ENCODE measurements at places on chromosomes 7 and 10.

- no peak for DNase-seq
These were observed 95.8 kb upstream of the SH2B2 start for GRCh38 chr7:102190776-102191350.

DNA sequence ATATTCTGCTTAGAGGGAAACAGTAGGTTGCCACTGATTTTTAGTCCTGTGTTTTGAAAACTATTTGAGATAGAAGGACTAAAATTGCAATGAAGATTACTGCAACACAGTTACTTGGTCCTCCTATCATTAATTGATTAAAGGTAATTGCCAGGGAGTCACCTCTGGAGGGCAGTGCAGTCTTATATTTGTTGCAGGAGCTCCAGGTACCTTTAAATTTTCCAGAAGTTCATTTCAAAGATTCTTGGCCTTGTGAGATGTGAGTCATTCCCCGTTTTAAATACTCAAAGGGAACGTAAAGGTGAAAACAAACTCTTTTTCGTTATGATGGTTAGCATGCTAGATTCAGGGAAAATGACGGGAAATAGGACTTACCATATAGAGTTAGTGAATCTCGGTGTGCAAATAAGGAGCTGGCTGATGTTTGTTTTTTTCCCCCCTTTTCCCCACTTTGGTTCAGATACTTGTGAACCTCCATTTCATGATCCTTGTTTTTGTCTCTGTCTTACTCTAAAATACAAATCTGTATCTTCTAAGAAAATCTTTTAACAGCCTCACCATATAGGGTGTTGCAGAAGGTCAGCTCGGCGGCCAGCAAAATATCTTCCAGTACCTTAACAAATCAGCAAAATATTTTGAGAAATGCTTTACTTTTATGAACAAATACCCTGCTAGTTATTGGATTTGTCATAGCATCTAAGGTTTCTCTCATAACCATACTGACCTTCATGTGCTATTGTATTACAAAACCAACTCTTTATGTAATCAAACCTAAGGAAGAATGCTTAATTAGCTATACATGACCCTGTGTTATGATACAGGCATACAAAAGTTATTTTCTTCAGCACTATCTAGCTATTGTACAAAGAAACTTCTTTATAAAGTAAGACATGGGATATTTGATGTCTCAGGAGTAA lies 143.0 kb upstream of the HDAC9 start:
- DNase-seq = no peak

GRCh38 chr7:42226354-42226941 lies 10.6 kb downstream of the GLI3 start:
- no peak for DNase-seq

DNA sequence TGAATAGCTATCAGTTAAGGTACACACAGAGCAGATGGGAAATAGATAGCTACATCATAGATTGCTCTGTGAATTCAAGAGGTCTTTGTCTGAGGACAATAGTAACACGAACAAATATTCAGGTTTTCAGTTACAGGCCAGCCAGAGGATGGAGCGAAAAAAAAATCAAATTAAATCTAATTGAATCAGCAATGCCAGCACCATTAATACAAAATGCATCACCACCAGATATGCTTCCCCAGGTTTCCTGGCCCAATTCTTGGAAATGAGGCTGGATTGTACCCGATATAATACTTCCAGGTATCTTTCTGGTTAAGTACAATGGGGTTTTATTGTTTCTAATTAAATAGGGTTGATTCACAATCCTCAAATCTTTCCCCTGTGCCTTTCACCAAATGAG lies 975.8 kb upstream of the AUTS2 start:
- DNase-seq = no peak

- no peak for DNase-seq
These were observed 90.8 kb downstream of the MCU start for GRCh38 chr10:72782649-72783330.

DNA sequence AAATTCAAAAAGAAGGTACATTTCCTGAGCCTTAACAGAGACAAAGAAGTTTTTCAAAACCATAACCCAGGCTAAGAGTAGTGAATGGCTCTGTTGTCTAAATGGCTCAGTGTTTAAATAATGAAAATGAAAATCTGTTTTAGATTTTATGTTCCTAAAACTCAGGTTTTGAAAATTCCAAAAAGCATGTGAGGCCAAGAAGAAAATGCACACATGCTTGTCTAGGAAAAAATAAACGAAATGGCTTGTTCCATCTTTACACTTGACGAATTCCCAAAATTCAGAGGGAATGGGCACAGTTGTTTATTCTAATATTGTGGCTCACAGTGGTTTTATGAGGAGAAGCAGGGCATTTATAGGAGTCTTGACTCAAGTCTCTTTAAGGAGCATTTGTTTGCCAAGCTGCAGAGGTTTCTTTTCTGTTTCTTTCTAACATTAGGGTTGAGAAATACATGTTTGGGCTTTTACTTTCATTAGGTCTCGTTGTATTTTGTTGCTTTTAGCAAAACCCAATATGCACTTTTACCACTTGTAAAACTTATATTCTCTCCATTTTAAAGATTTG lies 527.6 kb upstream of the ANKRD30A start:
- DNase-seq = no peak

All from stimulated activated CD4-positive, alpha-beta T cell treated with anti-CD3 and anti-CD28 coated beads, Interleukin-12 subunit alpha, Interleukin-12 subunit beta, amount 100 ng/mL, for 24 hours (primary cell).